ENCODE measurements at places on chromosomes 3 and 15.

GRCh38 chr3:164190566-164190965, 887.7 kb downstream of the SI start:
- DNase-seq: no peak

- no peak for DNase-seq
Observed at GRCh38 chr3:156803952-156804741, 22.0 kb upstream of the LEKR1 start.

GRCh38 chr15:70358011-70358819, 260.5 kb upstream of the TLE3 start:
- DNase-seq: no peak

GRCh38 chr3:158925021-158925420, 123.2 kb downstream of the MFSD1 start:
- no peak for DNase-seq

GRCh38 chr3:58749948-58750347, 83.4 kb upstream of the FAM3D start:
- no peak for DNase-seq

Measured in central memory CD4-positive, alpha-beta T cell (primary cell).